ENCODE measurements at places on chromosomes 1 and 21.

- DNase-seq, result no peak
Measured at GRCh38 chr1:182086136-182086535, 24.6 kb upstream of the ZNF648 start.

DNA sequence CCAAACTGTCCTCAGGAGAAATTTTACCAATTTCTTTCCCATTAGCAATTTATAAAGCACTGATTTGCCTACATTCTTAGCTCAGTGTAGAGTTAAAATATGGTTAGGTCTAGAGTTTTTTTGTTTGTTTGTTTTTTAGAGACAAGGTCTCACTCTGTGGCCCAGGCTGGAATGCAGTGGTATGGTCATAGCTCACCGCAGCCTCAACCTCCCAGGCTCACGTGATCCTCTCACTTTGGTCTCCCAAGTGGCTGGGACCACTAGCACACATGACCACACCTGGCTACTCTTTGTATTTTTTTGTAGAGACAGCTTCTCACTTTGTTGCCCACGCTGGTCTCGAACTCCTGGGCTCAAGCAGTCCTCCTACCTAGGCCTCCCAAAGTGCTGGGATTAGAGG, 10.6 kb upstream of the RALGPS2 start:
- DNase-seq, result no peak

GRCh38 chr21:37787456-37787855, 128.8 kb downstream of the KCNJ6 start:
- no peak for DNase-seq

DNA sequence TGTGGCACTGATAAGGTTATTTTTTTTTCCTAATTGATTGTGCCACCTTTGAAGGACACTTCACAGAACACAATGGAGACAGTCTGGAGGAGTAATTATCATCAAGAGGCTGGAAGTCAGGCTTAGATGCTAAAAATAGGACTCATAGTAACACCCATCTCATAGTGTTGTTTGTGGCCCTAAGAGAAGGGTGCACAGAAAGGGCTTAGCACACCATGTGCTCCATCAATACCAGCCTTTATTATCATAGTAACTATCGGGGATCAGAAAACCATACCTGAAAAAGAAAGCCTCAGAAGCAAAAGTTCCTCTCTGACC, 11.9 kb downstream of the NIPAL3 start:
- DNase-seq, result no peak

DNA sequence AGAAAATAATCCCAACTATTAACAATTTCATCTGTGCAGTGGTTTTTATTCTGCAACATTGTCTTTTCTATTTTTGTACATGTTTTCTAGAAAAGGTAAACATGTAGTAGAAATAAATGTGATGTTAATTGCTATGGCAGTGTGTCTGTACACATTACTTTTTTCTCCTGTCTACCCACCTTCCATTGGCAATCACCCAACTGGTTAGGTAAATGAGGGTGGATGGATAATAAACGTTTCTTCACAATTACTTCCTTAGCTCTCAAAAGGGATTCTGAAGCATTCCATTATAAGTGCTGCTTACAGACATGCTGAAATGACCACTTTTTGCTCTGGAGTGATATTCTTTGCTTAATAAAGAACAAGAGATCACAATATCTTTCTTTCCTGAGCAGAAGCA, 61.4 kb downstream of the MAGI3 start:
- DNase-seq, result no peak

- DNase-seq, result no peak
Measured at GRCh38 chr1:186202271-186202764, 172.7 kb downstream of the TPR start.

DNA sequence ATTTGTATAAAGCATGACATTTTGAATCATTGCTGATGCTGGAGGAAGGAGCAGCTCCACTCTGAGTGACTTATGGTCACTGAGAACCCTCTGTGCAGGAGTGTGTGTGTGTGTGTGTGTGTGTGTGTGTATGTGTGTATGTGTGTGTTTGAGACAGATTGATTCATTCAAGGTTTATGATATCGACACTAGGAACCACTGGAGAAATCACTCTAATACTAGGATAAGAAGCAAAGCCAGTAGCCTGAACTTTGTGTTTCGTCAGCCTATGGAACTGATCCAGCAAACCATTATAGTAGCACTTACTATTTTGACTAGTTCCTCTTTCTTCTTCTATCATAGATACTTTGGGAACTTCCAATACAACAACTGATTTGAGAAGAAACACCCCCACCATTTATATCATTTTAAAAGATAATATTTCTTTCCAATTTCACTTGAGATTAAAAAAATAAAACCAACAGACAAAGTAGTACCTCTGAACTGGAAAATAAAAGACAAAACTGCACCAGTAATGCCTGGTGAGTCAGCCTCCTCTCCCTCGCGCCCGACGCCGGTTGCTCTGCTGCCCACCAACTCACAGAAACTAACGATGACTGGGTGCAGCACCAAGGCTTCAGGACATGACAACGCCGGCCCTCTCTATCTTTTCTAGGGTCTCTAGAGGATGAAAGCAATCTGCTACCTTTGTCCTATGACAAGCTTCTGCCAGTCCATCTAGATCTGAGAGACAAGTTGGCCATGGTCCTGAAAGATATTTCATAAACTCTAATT, 20.9 kb downstream of the SLAMF1 start:
- no peak for DNase-seq

GRCh38 chr1:66938613-66939012, 13.8 kb downstream of the MIER1 start:
- no peak for DNase-seq

DNA sequence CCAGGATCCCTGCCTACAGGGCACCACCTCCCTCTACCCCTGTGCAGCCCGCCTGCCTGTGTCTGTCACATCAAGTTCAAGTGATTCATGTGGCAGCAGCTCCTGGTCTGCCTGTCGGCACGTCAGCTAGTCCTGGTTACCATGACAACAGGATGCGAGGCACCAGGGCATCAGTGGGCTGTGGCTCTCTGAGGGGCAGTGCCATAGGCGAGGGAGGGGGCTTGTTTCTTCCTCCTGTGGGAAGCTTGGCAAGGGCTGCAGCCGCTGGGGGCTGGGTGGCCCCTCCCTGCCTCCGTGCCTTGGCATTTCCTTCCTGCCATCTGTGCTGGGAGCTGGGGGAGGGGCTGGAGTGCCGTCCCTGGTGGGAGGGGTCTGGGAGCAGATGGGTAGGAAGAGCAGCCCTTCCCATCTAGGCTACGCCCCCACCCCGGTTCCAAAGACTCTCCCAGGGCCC, 43.1 kb downstream of the FOXO6 start:
- DNase-seq, result no peak

GRCh38 chr1:6907676-6908434, 122.6 kb downstream of the CAMTA1 start:
- DNase-seq, result no peak

- DNase-seq, result no peak
Measured at GRCh38 chr1:58992643-58993042, 208.8 kb upstream of the JUN start.

GRCh38 chr21:28592205-28592865, 400.3 kb downstream of the LTN1 start:
- DNase-seq, result no peak

GRCh38 chr21:38864964-38865363, 59.2 kb downstream of the ETS2 start:
- no peak for DNase-seq
